ENCODE measurements at places on chromosomes 7 and 10. TPM values are rescaled to one million over a fixed set of nuclear protein-coding genes. Genes with fewer than 3 reads are reported as not detected.

The RRP12 gene
- total RNA-seq: 23.2 TPM

The KEL gene
- total RNA-seq: not detected

The ABCB1 gene
- 0.97 TPM for total RNA-seq

The UBTD1 gene
- 30.3 TPM for total RNA-seq

The DGKB gene
- total RNA-seq: not detected

The TLX1 gene
- total RNA-seq: not detected

The CTTNBP2 gene
- 3.2 TPM for total RNA-seq

The CNNM2 gene
- 8.4 TPM for total RNA-seq

The UTF1 gene
- total RNA-seq: not detected

The AGFG2 gene
- 19.0 TPM for total RNA-seq

The PRR15 gene
- total RNA-seq: 1.3 TPM

The NRCAM gene
- total RNA-seq: 0.97 TPM

The ABCB4 gene
- under 0.01 TPM for total RNA-seq

The ZNF117 gene
- total RNA-seq: 5.2 TPM

The MOGAT3 gene
- total RNA-seq: not detected

The NRP1 gene
- 222 TPM for total RNA-seq

The CLDN4 gene
- total RNA-seq: 0.86 TPM

The SORCS1 gene
- total RNA-seq: not detected

The ZSWIM8 gene
- 82.5 TPM for total RNA-seq

The BICC1 gene
- total RNA-seq: 39.3 TPM

The RAMP3 gene
- not detected for total RNA-seq

The ZNF316 gene
- 13.2 TPM for total RNA-seq

The NODAL gene
- not detected for total RNA-seq

The SAMD8 gene
- 28.5 TPM for total RNA-seq

The SLC26A3 gene
- total RNA-seq: not detected

The ANK3 gene
- total RNA-seq: 5.8 TPM

The FEZF1 gene
- total RNA-seq: not detected

The ZNF467 gene
- 1.3 TPM for total RNA-seq

The CAV1 gene
- 887 TPM for total RNA-seq

The FZD8 gene
- 11.2 TPM for total RNA-seq

The DNMBP gene
- total RNA-seq: 31.2 TPM

The PRKCQ gene
- under 0.01 TPM for total RNA-seq

The CALHM1 gene
- not detected for total RNA-seq

The SPDYE6 gene
- not detected for total RNA-seq

The PALD1 gene
- 0.32 TPM for total RNA-seq

The GPR37 gene
- total RNA-seq: 5.6 TPM

The PDIA4 gene
- total RNA-seq: 233 TPM

The CALML3 gene
- not detected for total RNA-seq

The PTPN20 gene
- total RNA-seq: under 0.01 TPM

The ADAP1 gene
- total RNA-seq: 1.3 TPM

The UCN3 gene
- not detected for total RNA-seq

The SUN3 gene
- not detected for total RNA-seq

The BAMBI gene
- total RNA-seq: 25.9 TPM

The GSTO1 gene
- total RNA-seq: 156 TPM

The SYT15 gene
- 0.64 TPM for total RNA-seq

The TRIM74 gene
- total RNA-seq: not detected

The ABCF2 gene
- 47.7 TPM for total RNA-seq

The PMS2 gene
- total RNA-seq: 23.3 TPM

The NAT16 gene
- not detected for total RNA-seq

The SLC13A4 gene
- not detected for total RNA-seq

The LRMDA gene
- under 0.01 TPM for total RNA-seq

The MAD1L1 gene
- 67.6 TPM for total RNA-seq

The COL17A1 gene
- not detected for total RNA-seq

The EPC1 gene
- 19.4 TPM for total RNA-seq

The AKR1D1 gene
- total RNA-seq: not detected

The FAM25A gene
- not detected for total RNA-seq

The HDAC9 gene
- 16.8 TPM for total RNA-seq

The FKBP6 gene
- not detected for total RNA-seq
